Fibroblast of pulmonary artery (primary cell): ENCODE measurements at places on chromosomes 2 and 18.

GRCh38 chr18:63907664-63908063, at the start of gene SERPINB10:
SERPINB10 (plus strand) TSS chr18:63907958; CDS start chr18:63915511, 7,553 bp downstream.
- no peak for DNase-seq

- no peak for DNase-seq
Measured at GRCh38 chr2:85975581-85975980, 86.8 kb upstream of the ST3GAL5 start.

- DNase-seq, result no peak
Measured at GRCh38 chr2:155309483-155309882, 611.0 kb downstream of the KCNJ3 start.

GRCh38 chr2:240431271-240431660, 4.2 kb upstream of the GPC1 start:
- DNase-seq, result no peak

DNA sequence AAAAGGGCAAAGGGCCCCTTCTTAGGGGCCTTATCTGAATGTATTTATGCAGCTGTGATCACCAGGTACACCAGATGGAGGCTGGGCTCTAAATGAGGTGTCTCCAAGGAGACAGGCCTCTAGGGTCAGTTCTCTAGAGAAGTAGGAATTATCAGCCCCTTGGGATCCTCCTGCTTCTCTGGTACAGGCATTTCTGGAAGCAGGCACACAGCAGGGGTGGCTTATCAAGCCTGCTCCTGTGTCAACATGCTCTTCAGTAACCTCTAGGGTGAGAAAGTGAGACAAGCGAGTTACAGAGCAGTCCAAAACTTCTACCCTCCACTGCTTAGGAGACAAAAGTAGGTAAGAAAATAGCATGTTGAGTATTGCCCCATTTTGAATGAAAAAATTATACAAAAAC, 13.8 kb downstream of the TPGS2 start:
- no peak for DNase-seq

GRCh38 chr2:221715523-221716247, 143.6 kb upstream of the EPHA4 start:
- DNase-seq, result no peak

DNA sequence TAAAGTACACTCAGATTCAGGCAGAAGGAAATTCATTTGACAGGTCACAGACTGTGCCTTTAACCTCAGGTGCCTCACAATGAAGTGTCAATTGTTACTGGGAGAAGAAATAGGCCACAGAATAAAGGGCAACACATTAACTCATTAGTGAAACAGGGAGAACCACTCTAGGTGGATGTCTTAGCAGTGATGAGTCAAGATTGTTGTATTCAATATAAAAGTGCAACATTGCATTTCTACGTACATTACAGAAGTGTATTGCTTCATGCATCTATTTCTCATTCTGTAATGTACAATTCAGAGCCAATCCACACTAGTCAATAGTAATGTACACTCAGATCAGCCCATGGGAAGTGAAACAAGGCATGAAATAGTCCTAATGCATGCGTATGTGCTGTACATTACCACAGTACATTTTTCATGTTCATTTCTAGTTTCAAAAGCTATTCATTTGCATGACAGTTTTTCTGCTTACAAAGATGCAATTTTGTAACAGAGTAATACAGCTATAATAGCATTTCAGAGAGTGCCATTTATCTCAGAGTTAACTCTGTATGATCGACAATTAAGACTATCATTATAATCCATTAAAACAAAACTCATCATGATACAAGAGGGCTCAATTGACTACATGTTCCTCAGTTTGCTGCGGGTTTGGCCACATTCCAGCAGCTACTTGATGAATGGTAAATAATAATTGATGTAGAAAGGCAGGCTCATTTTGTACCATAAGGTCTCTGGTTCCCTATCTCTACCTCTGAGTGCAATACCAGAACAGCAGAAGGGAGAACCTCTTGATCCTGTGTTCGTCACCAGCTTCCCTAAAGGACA, 12.2 kb upstream of the ARL5A start:
- DNase-seq, result no peak

- DNase-seq, result peak; percentile 85
Measured at GRCh38 chr2:225025917-225026571, 16.2 kb downstream of the DOCK10 start.

GRCh38 chr2:96514521-96514920, 9.4 kb upstream of the NEURL3 start:
- DNase-seq, result no peak

GRCh38 chr18:48230467-48231113, 178.6 kb downstream of the ZBTB7C start:
- DNase-seq, result peak; percentile 53

GRCh38 chr18:76491473-76491775, 3.6 kb downstream of the ZNF516 start:
- DNase-seq, result peak; percentile 67

GRCh38 chr2:128450211-128451024, 131.8 kb upstream of the HS6ST1 start:
- DNase-seq, result no peak

- DNase-seq, result no peak
Measured at GRCh38 chr2:39216346-39217191, 27.2 kb downstream of the CDKL4 start.

- no peak for DNase-seq
Measured at GRCh38 chr2:15173501-15173900, 387.6 kb downstream of the NBAS start.

DNA sequence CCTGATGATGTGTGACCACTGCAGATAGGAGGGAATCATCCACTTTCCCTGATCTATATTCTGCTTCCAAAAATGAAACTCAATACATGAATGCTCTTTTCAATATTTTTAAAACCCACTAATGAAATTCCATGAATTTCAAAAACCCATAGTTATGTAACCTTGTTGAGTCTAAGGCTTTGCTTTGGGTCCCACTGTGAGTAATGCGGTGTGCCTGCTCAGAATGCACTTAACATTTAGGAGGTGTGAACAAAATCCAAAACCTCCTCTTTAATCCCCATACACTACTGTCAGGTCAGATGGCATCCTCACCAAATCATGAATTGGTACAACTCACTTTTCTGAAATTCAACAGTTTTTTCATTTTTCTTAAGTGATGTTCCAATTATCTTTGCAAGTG, 50.4 kb downstream of the CCDC93 start:
- no peak for DNase-seq

GRCh38 chr2:44928483-44929158, 12.9 kb upstream of the SIX3 start:
- DNase-seq, result no peak

- no peak for DNase-seq
Measured at GRCh38 chr2:23425338-23425871, 40.4 kb downstream of the KLHL29 start.

DNA sequence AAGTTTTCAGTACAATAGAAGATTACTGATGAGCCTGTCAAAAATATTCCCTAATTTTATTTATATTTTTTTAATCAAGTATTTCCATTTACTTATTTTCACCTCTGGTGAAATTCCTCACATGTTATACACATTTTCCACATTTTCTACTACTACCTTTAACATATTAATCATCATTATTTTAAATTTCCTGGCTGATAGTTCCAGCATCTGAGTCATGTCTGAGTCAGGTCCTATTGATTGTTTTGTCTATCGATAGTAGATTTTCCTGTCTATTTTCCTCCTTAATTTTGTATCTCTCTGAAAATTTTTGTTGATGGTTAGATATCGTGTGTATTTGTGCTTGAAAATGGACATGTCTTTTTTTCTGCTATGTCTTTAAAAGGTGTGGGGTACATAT, 211.8 kb upstream of the DSEL start:
- DNase-seq, result no peak

DNA sequence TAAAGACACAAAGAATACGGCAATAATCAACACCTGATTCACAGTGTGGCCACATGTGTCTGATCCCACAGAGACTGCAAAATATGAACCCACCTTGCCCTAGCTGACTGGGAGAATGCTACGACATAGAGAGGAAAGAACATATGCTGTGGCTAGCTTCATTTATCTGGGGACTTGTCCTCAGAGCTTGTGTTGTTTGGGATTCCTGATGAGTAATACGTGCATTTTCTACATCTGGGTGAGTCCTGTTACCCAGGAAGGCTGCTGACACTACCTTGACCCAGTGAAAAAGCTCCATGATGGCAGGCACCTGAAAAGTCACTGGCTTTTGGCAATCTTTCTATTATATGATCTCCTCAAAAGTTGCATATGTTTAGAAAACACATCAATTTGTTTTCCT, 427.7 kb upstream of the LYPD1 start:
- no peak for DNase-seq

DNA sequence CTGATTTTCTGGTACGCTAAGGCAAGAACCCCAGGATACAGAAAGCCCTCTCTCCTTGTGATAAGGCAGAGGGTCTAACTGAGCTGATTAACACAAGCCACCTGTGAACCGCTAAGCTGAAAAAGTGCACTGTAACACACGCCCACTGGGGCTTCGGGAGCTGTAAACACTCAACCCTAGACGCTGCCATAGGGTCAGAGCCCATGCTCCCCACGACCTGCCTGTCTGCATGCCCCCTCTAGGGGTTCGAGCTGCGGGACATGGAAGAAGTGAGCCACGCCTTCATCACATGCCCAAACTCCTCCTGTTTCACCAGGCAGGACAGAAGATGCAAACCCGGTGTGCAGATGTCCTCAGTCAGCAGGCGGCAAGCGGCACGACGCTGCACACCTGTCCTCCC, 173.9 kb upstream of the RAB12 start:
- no peak for DNase-seq

GRCh38 chr2:143489145-143489544, 359.9 kb downstream of the ARHGAP15 start:
- peak; percentile 87 for DNase-seq

DNA sequence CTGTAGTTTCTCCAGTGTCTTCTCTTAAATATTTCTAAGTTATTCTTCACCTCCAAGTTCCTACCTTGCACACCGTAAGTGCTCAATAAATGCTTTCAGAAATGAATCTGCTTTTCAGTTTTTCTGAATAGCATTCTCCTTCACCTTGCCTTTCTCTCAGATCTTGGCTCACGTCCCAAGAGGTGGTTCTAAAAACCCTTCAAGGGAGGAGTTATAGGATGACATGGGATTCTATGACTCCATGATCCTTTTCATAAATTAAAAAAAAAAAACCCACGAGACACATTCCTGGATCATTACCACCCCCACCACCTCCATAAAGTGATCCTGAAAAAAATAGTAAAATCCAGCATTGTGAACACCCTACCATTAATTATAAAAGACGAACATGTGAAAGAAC, 11.7 kb downstream of the KCTD1 start:
- no peak for DNase-seq

GRCh38 chr2:181305301-181306123, 151.7 kb upstream of the ITGA4 start:
- DNase-seq, result peak; percentile 51

DNA sequence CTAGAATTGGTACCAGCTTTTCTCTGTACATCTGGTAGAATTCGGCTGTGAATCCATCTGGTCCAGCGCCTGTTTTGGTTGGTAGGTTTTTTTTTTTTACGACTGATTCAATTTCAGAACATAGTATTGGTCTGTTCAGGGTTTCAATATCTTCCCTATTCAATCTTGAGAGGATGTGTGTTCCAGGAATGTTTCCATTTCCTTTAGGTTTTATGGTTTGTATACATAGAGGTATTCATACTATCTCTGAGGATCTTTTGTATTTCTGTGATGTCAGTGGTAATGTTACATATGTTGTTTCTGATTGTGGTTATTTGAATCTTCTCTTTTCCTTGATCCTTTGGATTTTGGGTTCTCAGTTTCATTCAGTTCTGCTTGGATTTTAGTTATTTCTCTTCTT, 172.1 kb upstream of the ITGA4 start:
- no peak for DNase-seq

DNA sequence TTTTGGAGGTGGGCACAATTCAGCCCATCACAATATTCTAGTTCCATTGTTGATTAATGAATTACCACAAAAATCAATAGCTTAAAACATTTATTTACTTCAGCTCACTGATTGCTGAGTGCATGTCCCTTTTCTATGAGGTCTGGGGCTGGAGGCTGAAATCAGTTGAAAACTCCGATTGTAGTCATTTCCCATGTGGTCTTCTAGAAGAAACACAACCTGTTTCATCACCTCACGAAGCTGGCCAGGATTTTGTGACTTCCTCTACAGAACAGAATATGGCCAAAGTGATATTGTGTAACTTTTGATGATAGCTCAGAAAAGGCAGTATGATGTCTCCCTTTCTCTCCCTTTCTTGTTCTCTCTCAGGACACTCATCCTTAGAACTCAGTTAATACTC, 44.1 kb upstream of the CYRIA start:
- no peak for DNase-seq

- DNase-seq, result no peak
Measured at GRCh38 chr18:68402784-68403183, 312.1 kb downstream of the TMX3 start.

DNA sequence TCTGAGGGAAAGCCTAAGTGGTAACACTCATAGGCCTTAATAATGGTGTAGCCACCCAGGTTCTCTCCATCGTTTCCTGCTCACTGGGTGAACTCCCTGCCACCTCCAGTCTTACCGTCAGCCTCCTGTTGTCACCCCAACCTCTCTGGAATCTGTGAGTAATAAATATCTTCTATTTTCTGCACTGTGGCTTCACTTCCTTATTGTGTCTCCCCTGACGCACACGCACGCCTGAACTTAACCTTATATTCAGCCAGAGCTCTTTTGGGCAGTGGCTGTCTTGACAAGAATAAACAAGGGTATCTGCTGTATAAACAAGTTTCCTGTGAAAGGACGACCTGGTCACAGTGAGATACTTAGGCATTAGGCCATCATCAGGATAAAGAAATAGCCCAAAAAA, 467.2 kb downstream of the SPAG16 start:
- DNase-seq, result no peak

DNA sequence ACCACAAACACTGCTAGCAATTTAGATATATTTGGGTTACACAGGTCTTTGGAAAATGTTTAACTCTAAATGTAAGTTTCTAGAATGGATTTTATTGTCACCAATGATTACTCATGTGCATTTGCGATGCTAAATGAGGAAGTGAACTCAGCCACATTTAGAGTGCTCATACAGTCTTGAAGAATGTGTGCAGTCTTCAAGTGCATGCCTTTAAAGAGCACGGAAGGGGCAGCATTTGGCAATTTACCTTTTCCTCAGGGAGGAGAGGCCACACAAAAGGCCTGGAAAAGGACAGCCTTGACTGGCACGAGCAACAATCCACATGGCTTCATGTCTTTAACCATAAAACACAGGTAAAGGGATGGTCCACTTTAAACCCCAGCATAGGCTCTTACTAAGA, 78.5 kb upstream of the STK17B start:
- no peak for DNase-seq
